ENCODE measurements at places on chromosomes 5 and 9.

DNA sequence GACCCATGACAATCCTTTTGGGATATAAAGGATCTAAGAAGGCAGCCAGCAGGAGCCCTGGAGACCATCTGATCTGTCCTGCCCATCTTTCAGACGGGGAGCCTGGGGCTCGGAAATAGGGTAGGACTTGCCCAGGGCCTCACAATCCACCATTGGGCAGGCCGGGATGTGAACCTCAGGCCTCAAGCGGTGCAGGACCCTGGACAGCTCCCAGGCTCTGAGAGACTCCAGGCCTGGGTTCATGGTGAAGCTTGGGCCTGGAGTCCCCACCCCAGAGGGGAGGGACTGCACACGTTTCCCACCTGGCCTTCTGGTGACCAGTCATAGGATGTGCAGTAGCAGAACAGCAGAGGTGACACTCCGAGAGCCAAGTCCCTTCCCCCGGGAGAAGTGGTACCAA lies 36.6 kb upstream of the RAPGEF1 start:
- peak; percentile 85 for DNase-seq

- DNase-seq: no peak
Observed at GRCh38 chr9:76206821-76207220, 187.4 kb downstream of the RFK start.

GRCh38 chr5:180389252-180390101 lies 36.3 kb upstream of the GFPT2 start:
- DNase-seq: no peak

DNA sequence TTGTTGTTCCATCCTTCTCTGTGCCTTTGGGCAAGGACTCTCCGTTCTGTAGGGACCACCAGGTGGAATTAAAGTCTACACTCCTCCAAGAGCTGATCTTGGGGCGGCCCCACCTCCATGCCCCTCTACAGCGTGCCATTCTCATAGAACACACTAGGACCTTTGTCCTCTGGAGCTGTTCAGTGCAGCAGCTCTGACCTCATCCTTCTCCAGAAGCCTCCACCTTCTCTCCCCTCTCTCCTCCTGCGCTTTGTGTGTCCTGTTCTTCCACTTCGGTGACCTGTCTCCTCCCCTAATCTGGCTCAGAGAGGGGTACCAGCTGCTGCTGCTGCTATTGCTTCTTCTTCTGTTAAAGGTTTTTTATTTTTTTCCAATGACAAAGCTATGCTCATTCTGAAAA lies 1.8 kb upstream of the MACROH2A1 start:
- DNase-seq: no peak

DNA sequence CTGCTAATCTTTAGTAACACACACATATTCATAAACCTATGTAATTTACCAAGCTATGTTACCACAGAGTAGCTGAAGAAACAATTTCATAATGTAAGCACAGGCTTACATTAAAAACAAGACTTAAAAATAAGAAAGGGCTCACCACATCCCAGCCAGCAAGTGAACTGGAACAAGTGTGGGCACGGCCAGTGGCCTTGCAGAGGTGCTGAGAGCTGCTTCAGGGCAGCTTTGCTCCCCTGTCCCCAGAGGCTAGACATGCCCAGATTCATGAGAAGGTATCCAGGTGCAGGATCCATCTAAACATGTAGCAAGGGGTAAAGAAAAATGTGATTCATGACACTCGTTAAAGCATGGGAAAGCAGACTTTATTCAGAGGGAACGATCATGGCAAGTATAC lies 62.0 kb upstream of the CKS2 start:
- DNase-seq: no peak

GRCh38 chr5:54678737-54679136 lies 161.2 kb downstream of the SNX18 start:
- no peak for DNase-seq

GRCh38 chr9:130453487-130453886 lies 8.7 kb downstream of the ASS1 start:
- no peak for DNase-seq

DNA sequence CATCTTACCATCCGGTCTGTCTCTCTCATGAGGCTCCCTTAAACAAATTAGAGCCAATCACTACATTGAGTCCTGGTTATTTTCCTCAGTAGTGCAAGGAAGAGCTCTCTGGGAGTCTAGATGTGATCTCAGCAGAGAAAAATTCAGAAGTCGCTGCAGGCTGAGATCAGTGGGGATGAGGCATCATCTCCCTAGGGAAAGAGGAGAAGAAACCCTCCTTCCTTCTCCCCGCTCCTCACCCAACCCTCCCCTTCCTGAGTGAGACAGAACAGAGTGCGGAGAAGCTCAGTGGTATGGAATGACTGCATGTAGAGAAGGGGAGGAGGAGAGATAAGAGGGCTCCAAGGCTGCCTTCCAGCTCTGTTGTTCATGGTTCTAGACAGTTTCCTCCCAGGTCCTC lies 80.5 kb downstream of the PAPPA start:
- DNase-seq: no peak

- DNase-seq: no peak
Observed at GRCh38 chr9:89512382-89512781, 14.5 kb upstream of the SEMA4D start.

DNA sequence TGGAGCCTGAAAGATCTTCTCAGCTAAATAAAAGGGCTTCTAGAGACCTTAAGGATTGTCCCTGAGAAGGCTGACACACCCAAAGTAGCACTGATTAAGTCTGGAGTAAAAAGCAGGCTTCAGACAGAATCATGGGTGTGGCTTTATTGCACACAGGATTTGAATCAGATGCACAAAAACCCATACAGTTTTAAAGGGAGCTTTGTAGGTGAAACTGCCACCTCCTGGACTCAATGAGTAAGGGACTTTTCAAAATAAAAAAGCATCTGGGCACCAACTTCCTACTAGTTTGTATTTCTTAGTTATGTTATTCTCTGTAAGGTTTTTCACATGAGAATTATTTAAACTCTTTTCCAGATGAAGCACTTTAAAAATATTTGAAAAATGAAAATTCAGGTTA lies 129.4 kb downstream of the EDIL3 start:
- no peak for DNase-seq

GRCh38 chr5:169956756-169957155 lies 23.5 kb downstream of the INSYN2B start:
- DNase-seq: no peak

DNA sequence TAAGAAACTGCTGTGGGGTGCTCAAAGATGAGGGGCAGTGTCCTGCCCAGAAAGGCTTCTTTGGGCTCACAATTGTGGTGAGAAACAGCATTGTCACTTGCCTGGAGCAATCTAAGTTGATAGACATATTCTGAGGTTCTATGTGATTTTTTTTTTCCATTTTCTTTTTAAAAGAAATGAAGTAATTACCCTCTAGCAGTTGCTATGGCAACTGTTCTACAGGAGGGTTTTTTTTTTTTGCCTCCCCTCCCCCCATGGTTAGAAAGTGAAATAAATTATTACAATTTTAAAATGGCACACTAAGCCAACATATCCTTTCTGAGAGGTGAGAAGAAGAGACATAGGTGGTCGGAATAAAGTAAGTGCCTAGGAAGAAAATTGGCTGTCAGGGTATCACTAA lies 127.0 kb downstream of the UNC13B start:
- no peak for DNase-seq

DNA sequence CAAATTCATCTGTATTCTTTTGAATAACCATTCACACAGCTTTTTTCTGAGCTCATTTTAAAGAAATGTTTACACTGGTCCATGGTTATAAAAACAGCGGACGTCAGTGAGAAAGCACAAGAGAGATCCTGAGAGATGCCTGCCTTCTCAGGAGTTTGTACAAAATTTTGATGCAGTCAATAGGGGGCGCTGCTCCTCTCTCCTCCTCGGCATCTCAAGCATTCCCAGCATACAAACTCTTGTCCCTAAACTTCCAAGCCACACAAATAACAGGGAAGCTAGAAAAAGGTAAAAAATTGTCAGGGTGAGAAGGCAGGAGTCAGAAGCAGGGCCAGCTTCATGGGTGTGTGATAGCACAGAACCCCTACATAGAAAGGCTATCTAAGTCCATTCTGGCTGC lies 11.2 kb upstream of the CCDC152 start:
- peak; percentile 67 for DNase-seq

- DNase-seq: no peak
Observed at GRCh38 chr9:111944241-111944866, 47.7 kb downstream of the UGCG start.

DNA sequence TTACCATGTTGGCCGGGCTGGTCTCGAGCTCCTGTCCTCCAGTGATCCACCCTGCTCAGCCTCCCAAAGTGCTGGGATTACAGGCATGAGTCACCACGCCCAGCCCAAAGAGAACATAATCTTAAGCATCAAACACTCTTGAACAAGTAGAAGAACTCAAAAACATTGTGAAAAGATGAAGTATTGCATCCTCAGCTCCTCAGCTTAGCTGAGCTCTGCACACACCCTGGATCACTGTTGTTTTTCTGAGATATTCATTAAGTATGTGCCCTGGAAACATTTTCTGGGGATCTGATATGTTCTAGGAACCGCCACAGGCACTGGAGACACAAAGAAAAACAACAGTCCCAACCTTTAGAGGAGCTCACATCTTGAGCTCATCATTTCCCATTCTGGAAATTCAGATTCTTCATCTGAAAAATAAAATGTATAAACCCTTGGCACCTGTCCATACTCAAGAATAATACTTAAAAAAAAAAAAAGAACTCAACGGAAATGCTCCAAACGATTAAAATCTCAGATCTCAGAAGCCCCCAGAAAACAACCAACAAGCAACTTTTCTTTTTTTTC lies 62.2 kb upstream of the ZNF462 start:
- no peak for DNase-seq

DNA sequence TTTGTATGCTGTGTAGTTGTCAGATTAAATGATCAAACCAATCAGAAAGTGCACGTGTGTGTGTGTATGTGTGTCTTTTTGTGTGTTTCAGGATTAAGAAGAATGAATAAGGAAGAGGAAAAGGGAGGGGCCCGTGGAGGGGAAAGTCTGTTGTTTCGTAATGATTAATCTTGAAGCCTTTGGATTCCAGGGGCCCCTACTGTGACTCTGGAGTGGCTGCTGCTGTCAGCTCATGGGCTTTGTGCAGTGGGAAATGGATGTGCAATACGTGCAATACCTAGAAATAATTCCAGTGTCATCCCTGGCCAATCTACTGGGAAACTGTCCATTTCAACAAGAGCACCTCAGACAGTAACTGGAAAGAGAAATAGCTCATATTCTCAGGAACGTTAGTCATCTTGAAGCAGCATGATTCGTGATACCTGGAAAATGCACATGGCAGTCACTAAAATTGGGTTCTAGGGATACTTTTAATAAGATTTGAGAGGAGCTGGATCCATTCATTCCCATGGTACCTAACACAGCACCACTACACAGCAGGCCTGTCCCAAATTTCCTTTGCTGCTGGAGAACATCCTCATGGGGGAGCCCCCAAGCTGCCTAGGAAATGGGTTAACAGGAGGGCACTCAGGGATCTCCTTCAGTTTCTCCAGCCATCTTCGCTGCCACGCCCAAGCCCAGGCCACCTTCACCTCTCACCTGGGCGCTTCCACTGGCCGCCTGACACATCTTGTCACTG lies 186.3 kb downstream of the NR3C1 start:
- DNase-seq: no peak

- DNase-seq: no peak
Observed at GRCh38 chr5:150301901-150302300, 804 bp downstream of the ARSI start.

- DNase-seq: no peak
Observed at GRCh38 chr5:115231598-115231997, 31.1 kb downstream of the PGGT1B start.

- no peak for DNase-seq
Observed at GRCh38 chr9:38439291-38439915, 15.1 kb upstream of the IGFBPL1 start.

- DNase-seq: peak; percentile 13
Observed at GRCh38 chr9:76643399-76644117, 120.7 kb upstream of the PCA3 start.

DNA sequence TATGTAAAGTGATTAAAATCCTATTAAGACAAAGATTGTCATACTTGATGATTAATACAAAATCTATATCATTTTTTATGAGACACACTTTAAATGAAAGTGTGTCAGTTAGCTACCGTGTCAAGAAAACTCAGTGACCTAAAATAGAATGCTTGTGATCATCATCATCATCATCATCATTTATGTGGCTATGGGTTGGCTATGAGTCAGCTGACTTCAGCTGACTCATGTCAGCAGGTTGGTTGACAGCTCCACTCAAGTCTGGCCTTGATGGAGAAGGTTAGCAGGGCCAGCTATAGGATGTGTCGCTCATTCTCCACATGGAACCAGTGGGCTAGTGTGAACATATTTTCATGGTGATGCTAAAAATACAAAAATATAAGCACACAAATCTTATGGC lies 43.8 kb upstream of the ZNF300 start:
- no peak for DNase-seq

GRCh38 chr5:173642895-173643481 lies 26.5 kb upstream of the BOD1 start:
- no peak for DNase-seq

GRCh38 chr5:104344809-104345208 lies 782.2 kb upstream of the NUDT12 start:
- DNase-seq: no peak

DNA sequence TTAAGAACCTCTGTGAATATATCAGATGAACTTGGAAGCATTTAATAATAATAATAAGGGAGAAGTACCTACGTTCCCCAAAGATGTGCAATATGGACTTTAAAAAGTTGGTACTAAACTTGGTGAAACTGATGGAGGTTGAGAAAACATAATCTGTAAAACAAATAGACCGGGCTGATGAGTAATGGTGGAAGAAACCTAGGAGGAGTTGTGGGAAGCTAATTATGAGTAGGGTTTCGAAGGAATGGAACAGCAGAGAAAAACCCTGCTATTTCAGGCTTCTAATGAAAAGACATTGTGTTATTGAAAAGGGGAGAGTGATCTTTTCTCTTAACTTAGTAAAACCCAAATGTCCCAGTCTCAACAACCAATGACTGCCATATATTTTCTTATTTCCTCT lies 229.3 kb downstream of the PCSK1 start:
- DNase-seq: no peak

- DNase-seq: no peak
Observed at GRCh38 chr5:33565324-33565723, 124.6 kb downstream of the TARS1 start.

DNA sequence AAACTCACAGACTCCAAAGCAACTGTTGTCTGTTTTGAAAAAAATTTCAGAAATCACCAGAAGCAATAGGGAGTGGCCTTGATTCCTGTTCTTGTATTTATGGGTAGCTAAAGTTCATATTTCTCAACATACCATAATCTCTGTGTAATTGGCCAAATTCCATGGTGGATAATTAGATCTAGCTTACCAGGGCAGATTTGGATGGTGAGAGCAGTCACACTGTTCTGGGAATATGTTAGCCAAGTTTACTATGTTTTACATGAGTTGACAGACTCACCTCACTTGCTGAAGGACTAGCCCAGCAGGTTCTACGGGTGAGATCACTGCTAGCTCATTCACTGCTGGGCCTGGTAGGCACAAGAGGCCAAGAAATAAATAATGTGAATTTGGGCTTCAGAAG lies 32.7 kb upstream of the CDKN2B start:
- DNase-seq: no peak
